ENCODE measurements at places on chromosomes 6 and 20.

GRCh38 chr6:148470606-148471465 is 128.2 kb downstream of the SASH1 start:
- DNase-seq, result no peak

DNA sequence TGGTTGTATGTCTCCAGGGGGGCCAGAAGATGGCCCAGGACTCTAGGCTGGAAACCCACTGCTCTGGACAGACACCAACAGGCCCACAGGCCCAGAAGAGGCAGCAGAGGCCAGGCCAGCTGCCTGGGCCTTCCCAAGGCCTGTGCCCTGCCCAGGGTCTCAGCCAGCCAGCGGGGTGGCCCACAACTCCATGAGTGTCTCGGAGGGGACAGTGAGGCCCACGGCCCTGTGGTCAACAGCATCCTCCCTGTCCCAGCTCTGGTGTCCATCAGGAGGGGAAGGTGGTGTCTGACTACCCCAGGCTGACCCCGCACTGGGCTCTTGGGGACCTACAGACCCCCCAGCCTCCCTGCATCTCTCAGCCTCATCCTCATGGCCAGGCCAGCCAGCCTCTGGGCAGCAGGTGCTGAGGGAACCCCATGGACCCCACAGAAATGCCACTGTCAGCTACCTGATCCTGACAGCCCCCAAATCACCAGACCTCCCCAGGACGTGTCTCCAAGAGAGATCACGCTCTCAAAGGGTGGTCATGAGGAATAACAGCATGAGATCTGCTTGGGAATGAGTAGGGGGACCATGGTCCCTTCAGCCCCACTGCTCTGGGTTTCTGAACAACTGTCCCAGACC is 112.4 kb downstream of the NOL4L start:
- DNase-seq, result no peak

- DNase-seq, result no peak
These were observed 79.0 kb downstream of the SYNJ2 start for GRCh38 chr6:158060455-158061360.

DNA sequence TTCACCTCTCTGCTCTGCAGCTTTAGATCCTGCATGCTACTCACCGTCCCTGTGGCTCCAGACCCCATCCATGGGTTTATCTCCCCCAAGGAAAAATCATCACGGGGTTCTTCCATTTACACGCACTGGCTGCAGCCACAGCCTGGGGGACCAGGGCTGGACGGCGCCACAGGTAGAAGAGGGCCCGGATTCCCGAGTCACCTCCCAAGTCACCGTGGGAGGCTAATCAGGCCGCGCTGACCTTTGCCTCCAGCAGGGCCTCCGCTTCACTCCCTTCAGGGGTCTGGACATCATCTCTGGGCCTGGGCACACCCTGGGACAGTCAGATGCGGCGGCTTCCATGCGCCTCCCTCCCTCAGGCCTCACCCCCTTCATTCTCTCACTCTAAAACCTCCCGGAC is 47.8 kb upstream of the ENTPD6 start:
- no peak for DNase-seq

- DNase-seq, result no peak
These were observed 6.5 kb downstream of the PRPH2 start for GRCh38 chr6:42715871-42716270.

DNA sequence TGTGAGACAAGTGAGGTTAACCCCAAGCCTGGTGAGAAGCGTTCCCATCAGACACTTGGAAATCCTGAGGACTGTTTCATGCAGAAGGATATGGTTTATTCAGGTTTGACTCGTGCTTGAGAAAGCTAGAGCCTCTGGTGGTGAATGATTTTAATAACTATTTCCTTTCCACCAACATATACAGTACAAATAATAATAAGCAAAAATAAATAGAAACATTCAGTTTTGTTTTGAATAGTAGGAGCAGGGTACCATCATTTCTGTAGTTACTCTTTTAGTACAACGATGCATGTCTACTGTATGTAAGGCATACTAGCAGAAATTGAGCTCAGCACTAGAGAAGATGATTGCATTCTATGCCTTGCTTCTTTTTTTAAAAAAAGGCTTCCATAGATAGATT is 33.5 kb downstream of the PLG start:
- no peak for DNase-seq

- DNase-seq, result no peak
These were observed 343.1 kb downstream of the TFAP2A start for GRCh38 chr6:10071631-10072220.

- no peak for DNase-seq
These were observed 35.7 kb downstream of the CEBPB start for GRCh38 chr20:50226093-50226974.

- no peak for DNase-seq
These were observed 62.4 kb downstream of the MAP3K5 start for GRCh38 chr6:136729832-136730231.

DNA sequence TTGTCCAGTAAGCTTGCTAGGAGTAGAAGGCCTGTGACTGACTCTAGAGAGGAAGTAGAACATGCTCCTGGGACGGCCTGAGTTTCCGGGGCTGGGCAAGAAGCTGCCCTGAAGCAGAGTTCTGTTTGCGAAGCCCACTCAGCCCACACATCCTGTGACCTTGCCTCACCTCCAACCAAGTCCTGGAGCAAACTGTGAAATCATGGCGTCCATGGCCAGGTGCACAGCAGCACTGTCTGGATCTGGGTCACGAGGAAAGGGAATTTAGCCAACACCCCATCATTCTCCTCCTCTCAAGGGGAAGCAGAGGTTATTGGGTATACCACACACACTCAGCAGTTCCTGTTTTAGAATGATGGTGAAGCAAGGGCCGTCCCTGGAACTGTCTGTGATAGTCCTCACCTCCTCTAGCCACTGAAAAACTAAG is 87.5 kb downstream of the CRYBG1 start:
- DNase-seq, result peak; percentile 9

- DNase-seq, result no peak
These were observed 1.9 kb downstream of the ACTL10 start for GRCh38 chr20:33668466-33669155.

GRCh38 chr6:145829102-145829501 is 14.5 kb upstream of the FBXO30 start:
- no peak for DNase-seq

- DNase-seq, result no peak
These were observed 26.1 kb downstream of the NCOA5 start for GRCh38 chr20:46063652-46064054.

DNA sequence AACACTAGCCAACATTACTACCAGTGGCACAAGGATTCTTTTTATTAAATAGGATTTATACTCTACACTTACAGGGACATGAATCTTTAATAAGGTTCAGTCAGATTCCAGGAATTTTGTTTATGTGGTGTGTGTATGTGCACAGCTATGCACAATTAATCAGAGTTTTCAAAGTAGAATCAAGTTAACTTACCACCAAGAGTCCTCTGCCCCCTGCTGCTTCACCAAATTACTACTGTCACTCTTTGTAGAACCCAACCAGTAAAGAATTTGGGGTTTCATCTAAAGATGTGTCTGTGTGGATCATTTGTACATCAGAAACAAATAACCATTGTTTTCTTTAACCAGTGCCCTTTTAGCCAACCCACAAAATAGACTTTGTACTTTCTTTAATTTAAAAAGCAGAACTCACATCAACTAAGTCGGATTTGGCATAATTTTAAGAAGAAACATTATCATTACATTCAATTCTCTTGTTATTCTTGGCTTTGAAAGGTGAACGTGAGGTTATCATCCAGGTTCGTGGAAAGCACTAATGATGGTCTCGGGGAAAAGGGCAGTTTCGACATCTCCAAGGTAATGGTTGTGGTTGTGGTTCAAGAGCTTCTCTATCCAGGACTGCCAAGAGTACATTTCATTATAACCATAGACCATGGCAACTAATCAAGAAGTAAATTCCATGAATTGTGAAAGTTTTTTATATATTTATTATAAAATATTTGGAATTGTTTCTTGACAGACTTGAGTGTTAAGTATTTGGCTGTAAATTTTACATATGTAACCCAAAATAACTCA is 514.3 kb upstream of the ID4 start:
- DNase-seq, result peak; percentile 11

DNA sequence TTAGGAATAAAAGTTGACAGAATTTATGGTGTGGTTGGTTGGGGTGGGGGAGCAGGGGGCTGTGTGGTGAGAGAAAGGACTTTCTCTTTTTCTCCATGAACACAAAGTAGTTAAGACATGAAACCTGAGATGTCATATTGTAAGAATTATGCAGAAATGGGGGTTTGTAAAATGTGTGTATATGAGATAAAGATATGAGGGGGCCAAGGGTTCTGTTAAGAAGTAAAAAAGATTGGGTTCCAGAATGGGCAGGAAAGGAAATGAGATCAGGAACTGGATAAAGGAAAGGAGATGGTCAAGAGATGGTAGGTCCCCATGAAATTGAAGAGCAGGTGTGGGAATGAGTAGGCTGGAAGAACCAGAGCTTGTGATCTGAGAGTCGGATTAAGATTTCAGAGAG is 9.7 kb downstream of the RNF146 start:
- DNase-seq, result no peak

- DNase-seq, result no peak
These were observed 1608.8 kb downstream of the GRIK2 start for GRCh38 chr6:103002282-103002681.

DNA sequence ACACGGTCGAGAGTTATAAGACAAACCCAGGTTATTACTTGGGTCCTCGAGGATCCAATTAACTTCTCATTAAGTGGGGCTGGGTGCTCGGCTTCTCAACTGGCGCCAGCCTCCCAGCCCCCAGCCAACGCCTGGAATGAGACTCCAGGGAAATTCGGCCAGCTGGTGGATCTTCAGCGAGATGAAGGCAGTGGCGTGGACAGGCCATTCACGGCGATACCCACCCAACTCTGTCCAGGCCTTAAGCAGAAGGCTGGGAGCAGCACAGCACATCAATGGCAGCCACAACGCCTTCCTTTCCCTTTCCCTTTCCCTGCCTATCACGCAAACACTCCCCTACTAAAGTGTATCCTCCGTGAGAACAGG is 868 bp downstream of the METTL24 start:
- no peak for DNase-seq

- DNase-seq, result peak; percentile 63
These were observed 71.2 kb downstream of the KIAA0319 start for GRCh38 chr6:24574809-24575208.

DNA sequence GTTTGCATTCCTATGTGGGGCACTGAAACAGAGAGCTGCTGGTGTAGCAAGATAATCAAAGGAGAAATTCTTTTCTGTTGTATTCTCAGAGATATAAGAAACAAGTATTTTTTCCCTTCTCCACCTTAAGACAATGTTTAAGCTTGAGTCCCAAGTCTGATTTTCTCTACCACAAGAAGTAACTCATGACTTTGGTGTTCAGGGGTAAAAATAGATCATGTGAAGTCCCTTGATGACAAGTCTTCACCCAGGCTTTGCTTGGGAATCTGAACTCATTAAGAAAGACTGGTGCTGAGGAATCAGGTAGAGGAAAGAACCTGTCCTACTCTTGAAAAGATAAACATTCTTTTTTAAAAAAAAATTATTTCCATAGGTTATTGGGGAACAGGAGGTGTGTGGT is 205.6 kb downstream of the ALDH8A1 start:
- DNase-seq, result no peak

- no peak for DNase-seq
These were observed 334.6 kb downstream of the CDC5L start for GRCh38 chr6:44721954-44722578.

- no peak for DNase-seq
These were observed 188.6 kb downstream of the BMP2 start for GRCh38 chr20:6956056-6956455.

- DNase-seq, result no peak
These were observed 655.2 kb upstream of the MAP3K7 start for GRCh38 chr6:91241946-91242613.

DNA sequence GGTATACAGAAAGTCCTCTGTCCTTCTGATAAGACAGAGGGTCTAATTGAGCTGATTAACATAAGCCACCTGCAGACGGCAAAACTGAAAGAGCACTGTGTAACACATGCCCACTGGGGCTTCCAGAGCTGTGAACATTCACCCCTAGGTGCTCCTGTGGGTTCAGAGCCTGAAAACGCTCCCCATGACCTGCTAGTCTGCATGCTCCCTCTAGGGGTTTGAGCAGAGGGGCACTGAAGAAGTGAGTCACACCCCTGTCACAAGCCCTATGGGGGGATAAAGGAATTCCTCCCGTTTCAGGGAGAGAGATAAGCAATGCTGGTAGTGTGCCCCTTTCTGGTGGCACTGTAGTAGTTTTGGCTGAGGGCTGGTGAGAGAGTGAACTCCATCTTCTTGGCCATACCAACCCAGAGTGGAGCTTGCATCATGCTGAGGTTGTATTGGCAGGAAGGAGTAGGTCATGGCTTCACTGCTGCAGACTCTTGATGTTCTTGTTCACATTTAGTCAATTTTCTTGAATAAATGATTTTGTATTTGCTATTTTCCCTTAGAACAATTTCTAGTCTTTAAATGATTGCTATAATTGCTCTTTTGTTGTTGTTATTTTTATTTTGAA is 637.5 kb upstream of the MAN1A1 start:
- peak; percentile 63 for DNase-seq

DNA sequence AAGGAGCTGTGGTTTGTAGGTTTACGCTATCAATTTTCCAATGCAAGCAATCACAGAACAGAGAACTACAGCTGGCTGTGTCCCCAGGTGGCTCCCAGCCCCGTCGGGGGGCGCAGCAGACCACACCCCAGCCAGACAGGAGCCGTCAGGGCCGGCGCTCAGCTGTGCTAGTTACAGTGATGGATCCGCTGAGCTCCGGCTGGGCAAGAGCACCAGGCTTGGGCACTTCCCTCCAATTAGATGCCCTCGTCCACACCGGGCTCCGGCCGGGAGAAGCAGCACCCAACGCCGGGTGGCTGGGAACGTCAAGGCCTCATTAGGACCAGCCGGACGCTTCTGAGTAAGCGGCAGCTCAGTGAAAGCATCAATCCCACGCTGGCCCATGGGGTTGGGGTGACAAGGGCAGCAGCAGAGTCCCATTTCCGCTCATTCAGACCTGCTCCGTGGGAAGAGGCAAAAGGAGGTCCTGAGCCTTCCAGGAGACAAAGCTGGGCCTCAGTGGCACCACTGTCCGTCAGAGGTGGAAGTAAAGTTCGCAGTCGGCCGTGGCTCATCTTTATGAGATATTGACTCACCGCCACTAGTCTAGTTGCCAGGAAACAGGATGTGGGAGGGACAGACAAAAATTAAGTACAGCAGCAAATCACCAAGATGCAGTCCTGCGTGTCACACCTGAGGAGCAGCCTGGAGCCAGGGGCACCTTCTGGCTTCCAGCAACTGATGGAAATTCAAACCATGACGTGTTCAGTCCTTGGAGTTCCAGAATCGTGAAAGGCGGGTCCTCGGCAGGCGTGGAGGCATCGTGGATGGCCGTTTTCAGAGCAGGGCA is 164.1 kb downstream of the TAF4 start:
- no peak for DNase-seq
